ENCODE measurements at places on chromosomes 11 and 22.

GRCh38 chr11:70112017-70112434, 33.9 kb downstream of the ANO1 start:
- no peak for DNase-seq

DNA sequence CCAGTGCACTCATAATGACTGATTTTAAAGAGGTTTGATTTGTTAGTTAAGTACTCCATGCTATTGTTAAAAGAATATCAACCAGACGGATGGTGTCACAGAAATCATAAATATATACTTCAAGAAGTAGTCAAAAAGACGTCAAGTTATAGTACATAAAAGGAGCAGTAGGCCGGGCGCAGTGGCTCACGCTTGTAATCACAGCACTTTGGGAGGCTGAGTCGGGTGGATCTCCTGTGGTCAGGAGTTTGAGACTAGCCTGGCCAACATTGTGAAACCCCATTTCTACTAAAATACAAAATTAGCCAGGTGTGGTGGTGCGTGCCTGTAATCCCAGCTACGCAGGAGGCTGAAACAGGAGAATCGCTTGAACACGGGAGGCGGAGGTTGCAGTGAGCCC, 721.7 kb downstream of the JRKL start:
- no peak for DNase-seq

GRCh38 chr11:17594686-17595192, 47.7 kb downstream of the OTOG start:
- no peak for DNase-seq

DNA sequence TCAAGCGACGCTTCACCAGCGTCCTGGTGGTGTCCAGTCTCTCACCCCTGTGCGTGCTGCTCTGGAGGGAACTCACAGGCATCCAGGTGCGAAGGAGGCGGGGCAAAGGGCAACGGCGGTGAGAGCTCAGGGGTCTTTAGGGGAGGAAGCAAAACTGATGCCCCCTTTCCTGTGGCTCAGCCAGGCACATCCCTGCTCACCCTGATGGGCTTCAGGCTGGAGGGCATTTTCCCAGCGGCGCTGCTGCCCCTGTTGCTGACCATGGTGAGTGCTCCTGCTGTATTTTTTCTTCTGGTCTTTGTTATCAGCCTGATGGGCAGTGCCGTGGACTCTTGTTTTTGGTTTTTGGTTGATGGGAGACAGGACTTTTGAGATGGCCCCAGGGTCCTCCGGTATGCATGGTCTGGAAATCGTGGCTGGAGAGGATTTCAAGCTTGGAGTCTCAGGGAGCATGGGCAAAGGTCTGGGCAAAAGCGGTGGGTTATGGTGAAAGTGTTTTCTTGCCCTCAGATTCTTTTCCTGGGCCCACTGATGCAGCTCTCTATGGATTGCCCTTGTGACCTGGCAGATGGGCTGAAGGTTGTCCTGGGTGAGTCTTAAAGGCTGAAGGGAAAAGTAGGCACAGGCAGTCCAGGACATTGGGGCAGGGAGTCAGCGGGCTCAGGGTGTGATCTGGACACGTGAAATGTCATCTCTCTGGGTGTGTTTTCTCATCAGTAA, 695 bp downstream of the RCE1 start:
- DNase-seq, result no peak

GRCh38 chr11:47332303-47332711, 20.2 kb downstream of the MYBPC3 start:
- DNase-seq, result no peak

DNA sequence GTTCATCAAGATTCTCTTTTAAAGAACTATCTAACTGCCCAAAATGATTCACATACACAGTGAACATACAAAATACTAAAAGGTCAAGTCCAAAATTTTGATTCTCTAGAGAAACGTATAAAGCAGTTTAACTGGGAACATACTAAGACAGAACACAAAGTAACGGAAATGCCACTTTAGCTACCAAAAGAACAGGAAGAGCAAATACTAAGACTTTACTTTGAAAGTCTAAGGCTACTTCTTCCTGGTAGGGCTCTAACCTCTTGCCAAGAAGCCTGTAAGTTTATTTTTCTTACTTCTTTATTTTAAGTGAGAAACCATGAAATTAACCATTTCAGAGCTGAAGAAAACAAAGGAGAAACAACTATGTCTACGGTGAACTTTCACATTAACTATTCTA, 6.2 kb downstream of the PICALM start:
- no peak for DNase-seq

- no peak for DNase-seq
These were observed 494.5 kb upstream of the RAG2 start for GRCh38 chr11:37092487-37092886.

DNA sequence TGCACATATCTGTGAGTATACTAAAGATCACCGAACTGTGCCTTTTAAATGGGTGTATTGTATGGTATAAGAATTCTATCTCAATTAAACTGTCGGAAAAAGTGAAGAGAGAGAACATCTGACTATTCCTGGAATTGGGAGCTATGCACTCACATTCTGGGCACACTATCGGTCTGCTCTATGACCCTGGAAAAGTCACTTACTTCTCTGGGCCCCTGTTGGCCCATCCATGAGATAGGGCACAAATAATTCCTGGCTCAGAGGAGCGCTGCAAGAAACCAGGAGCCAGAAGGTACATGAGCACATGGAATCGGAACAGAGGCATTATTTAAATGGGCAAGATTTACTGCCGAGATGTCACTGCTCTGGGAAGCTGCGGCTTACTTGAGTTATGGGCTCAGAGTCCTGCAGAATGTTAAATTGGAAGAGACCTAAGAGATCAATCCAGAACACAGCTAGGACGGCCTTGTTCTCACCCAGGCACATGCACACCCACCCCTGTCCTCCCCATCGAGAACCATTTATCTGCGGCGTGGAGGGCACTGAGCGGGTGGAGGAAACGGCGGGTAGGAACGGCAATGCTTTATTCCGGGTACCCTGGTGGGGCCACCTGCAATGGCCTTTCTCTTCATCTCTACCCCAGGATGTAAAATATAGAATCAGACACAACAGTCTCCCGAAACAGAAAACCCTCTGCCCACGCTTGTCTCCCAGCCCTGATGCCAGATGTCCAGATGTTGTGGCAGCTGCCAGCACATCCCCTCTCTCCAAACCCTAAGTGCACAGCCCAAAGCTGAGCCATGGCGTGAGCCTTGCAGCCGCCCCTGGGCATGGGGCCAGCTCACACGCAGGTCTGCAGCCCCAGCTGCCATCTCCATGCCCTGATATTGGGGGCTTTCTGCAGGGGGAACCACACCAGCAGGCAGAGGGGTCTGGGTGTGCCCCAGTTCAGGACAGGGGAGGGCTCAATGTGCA, 142.4 kb downstream of the DSCAML1 start:
- DNase-seq, result no peak

DNA sequence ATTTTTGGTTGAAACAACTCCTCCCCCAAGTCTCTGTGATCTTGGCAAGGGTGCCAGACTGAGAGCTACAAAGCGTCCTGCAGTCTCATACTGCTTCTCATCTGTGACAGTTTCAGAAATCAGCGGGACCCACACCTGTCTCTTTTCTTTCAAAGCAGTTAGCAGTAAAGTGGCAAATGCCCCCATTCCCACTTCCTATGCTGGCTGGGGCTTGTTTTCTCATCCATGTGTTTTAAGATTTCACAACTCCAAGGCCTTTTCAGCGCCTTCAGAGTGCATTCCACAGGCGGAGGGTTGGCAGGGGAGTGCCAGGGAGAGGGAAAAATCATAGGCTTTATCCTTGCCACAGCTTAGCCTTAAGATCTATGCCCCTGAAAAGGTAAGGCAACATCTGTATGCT, 493.5 kb downstream of the OPCML start:
- no peak for DNase-seq

GRCh38 chr11:71218789-71219499, 33.4 kb downstream of the SHANK2 start:
- no peak for DNase-seq

GRCh38 chr11:107044503-107044902, 26.2 kb upstream of the GUCY1A2 start:
- DNase-seq, result no peak

- DNase-seq, result no peak
These were observed 11.4 kb downstream of the SHANK3 start for GRCh38 chr22:50683994-50684371.

DNA sequence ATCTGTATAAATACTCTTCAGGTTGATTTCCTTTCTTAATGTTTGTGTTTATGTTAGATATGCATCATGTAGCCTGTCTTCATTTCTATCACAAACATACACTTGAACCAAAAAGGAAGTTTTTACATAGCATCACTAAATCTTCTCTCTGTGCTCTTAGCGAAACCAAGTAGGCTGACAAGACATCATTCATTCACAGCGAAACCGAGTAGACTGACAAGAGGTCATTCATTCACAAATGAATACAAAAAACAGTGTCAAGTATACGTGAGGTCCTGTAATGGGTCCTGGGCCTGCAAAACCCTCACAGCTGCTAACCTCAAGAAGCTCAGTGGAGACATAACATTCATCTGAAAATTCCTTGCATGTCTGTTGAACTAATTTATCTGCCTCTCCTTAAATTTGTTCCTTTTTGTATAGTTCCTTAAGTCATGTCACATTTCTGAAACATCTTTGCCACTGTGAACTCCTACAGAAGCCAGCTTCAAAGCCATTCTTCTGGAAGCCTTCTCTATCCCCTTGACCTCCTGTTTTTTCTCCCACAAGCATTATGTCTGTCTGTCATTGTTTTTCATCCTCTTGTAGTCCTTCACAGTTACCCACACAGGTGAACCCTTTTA, 9.8 kb upstream of the HBE1 start:
- DNase-seq, result no peak

- no peak for DNase-seq
These were observed 40.7 kb upstream of the CCDC179 start for GRCh38 chr11:22900764-22901486.

DNA sequence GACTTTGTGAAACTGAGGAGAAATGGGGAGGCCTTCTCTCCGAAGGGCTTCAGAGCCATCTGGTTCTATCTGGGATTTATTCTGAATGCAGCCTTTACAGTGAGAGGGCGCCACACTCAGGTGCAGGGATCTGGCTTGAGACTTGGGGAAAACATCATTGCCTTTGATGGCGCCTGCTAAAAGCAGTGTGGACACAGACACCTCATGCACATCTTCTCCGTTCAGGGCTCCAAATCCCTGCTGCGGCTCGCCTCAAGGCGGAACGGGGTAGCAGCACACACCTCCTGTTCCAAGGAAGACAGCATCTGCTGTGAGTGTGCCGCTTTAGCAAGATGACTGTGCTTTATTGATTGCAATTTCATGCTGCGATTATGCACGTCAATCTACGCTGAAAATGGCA, 37.1 kb upstream of the OLFML1 start:
- no peak for DNase-seq

GRCh38 chr11:21105196-21105917, 436.0 kb downstream of the NELL1 start:
- no peak for DNase-seq

DNA sequence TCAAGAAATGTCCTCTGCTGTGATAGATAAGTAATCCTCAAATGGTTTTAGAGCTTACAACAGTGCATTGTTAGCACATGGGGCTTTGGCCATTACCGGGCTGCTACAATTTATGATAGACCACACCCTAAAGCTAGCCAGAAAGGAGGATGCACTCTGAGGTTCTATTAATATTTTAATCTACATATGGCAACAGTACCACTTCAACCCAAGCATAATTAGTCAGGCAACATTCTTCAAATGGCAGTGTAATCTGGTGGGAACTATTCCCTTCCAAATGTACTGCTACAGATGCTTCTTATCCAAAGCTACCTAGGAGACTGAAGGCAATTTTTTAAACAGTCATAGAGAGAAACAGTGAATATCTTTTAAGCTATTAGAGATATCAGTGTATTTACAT, 697.6 kb downstream of the KCNA4 start:
- no peak for DNase-seq

- DNase-seq, result no peak
These were observed 36.2 kb upstream of the DDX6 start for GRCh38 chr11:118827118-118827517.

GRCh38 chr11:10540546-10540914, 457 bp downstream of the RNF141 start:
- no peak for DNase-seq

GRCh38 chr22:24920029-24920428, 26.5 kb downstream of the LHFPL7 start:
- no peak for DNase-seq

- DNase-seq, result no peak
These were observed 626 bp upstream of the F2 start for GRCh38 chr11:46718155-46719019.

DNA sequence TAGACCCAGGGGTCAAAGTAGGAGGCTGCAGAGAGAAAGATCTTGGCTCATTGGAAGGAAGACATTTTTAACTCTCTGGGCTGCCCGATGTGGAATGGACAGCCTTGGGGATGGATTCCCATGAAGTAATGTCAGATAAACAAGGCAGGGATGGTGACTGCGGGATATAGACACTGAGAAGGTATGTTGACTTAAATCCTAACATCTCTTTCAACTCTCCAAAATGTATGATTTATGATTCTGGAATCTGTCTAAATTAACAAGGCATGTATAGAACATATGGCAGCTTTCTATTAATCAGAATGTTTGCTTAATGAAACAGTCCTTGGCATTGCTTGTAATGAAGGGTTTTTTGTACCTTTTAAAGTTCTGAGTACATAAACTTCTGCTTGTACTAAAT, 56.1 kb upstream of the VSTM5 start:
- DNase-seq, result no peak

- no peak for DNase-seq
These were observed 33.3 kb upstream of the KCNJ11 start for GRCh38 chr11:17421781-17422180.

- no peak for DNase-seq
These were observed 32.6 kb downstream of the KREMEN1 start for GRCh38 chr22:29105468-29105867.

DNA sequence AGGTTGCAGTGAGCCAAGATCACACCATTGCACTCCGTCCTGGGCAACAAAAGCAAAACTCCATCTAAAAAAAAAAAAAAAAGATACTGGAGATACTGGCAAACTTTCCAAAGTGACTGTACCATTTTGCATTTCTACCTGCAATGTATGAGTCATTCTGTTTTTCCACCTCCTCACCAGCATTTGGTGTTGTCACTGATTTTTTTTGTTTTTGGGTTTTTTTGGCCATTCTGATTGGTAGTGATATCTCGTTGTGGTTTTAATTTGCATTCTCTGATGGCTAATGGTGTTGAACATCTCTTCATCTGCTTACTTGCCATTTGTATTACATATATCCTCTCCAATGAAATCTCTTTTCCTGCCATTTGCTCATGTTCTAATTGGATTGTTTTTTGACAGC, 12.0 kb upstream of the RBX1 start:
- DNase-seq, result no peak
